ENCODE measurements at places on chromosomes 13 and 19. TPM values are rescaled to one million over a fixed set of nuclear protein-coding genes. Genes with fewer than 3 reads are reported as not detected.

DNA sequence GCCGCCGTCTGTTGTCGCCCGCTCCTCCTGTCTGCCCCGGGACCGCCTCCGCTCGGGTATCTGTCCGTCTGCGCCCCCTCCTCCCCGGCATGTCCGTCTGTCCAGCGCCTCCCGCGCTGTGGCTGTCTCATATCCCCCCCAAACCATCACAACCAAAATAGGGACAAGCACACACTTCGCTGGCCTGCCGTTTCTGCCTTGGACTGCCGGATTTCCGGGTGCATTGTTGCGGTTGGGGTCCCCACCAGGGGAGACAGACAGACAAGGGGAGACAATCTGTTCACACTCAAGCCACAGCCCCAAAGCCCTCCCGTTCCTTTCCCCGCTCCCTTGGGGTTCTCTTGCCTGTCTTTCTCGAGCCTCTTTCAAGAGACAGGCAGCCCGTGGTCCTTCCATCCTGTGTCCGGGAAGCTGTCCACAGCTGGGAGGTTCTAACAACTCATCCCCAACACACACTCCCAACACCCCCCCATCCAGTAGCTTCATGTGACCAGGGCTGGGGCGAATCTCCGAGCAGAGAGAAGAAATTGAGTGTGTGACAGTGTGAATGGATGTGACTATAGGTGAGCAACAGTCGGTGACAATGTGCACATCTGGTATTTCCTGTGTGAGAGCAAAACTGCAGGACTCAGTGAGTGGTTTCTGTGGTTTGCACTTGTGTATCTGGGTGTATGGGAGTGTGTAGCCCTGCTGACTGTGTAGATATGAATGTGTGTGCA, 16.5 kb upstream of the FOSB start:
- DNase-seq = no peak
- H3K27me3 ChIP-seq = no peaks in the 10 kb centered on the region
- H3K4me3 ChIP-seq = peak overlapping the region; percentile 86

- H3K4me1 ChIP-seq = no peaks in the 10 kb centered on the region
- H3K27me3 ChIP-seq = no peaks in the 10 kb centered on the region
- H3K4me3 ChIP-seq = no peak overlapping the region
- DNase-seq = no peak
These were observed 149.5 kb downstream of the PTPRS start for GRCh38 chr19:5191091-5191490.

DNA sequence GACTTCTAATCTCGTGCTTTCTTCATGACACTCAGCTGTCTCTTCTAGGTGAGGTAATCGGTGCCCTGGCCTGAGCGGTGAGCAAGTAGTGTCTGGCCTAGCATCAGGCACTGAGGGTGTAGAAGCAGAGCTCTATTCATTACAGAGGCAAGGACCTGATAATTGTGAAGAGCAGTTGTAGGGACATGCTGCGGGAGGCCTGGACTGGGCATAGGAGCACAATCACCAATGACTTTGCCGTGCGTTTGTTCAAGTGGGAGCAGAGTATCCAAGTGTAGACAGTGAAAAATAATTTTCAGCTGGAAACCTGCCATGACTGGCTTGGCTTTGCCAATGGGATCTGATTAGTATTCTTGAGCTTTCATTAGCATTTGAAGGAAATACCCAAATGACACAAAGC, 32.1 kb upstream of the DCLK1 start:
- peak overlapping the region; percentile 74 for H3K27ac ChIP-seq
- H3K27me3 ChIP-seq = no peaks in the 10 kb centered on the region
- H3K36me3 ChIP-seq = no peaks in the 10 kb centered on the region
- DNase-seq = no peak
- H3K4me3 ChIP-seq = peak overlapping the region; percentile 36

DNA sequence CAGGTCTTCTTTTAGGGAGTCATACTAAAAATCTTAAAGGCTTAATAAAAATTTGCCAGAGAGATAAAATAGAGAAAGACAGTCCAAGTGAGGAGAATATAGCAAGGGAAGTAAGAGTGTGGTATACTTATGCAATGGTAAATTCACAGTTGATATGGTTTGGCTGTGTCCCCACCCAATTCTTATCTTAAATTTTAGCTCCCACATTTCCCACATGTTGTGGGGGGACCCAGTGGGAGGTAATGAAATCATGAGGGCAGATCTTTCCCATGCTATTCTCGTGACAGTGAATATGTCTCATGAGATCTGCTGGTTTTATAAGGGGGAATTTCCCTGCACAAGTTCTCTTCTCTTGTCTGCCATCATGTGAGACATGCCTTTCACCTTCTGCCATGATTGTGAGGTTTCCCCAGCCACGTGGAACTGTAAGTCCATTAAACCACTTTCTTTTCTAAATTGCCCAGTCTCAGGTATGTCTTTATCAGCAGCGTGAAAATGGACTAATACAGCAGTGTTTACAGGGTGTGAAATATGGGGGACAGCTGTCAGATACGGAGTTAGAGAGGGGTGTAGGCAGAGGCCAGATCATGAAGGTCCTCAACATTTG, 115.4 kb downstream of the UGGT2 start:
- no peak overlapping the region for H3K27ac ChIP-seq
- no peaks in the 10 kb centered on the region for H3K4me1 ChIP-seq
- no peak for DNase-seq
- peaks cover 84% of the 10 kb centered on the region for H3K36me3 ChIP-seq
- H3K27me3 ChIP-seq = no peaks in the 10 kb centered on the region
- H3K4me3 ChIP-seq = no peak overlapping the region

DNA sequence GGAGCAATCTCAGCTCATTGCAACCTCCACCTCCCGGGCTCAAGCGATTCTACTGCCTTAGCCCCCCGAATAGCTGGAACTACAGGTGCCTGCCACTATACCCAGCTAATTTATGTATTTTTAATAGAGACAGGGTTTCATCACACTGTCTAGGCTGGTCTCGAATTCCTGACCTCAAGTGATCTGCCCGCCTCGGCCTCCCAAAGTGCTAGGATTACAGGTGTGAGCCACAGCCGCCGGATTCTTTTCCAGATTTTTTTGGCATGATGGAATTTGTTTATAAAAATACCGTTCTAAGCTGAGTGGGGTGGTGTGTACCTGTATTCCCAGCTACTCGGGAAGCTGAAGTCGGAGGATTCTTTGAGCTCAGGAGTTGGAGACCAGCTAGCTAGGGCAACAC, 6.0 kb upstream of the ATG4D start:
- H3K27ac ChIP-seq = no peak overlapping the region
- DNase-seq = no peak
- H3K4me3 ChIP-seq = no peak overlapping the region
- H3K4me1 ChIP-seq = peaks cover 7% of the 10 kb centered on the region
- H3K36me3 ChIP-seq = no peaks in the 10 kb centered on the region

GRCh38 chr19:50790396-50790795, at the start of gene ACP4:
Gene ACP4 (plus strand): TSS chr19:50790415. CDS start chr19:50790415, 0 bp downstream.
- no peaks in the 10 kb centered on the region for H3K4me1 ChIP-seq
- peak within 1 kb of the TSS; percentile 23 for H3K27ac ChIP-seq
- H3K36me3 ChIP-seq = peaks cover 19% of the 10 kb centered on the region
- no peak for DNase-seq
- no peak within 1 kb of the TSS for H3K4me3 ChIP-seq

DNA sequence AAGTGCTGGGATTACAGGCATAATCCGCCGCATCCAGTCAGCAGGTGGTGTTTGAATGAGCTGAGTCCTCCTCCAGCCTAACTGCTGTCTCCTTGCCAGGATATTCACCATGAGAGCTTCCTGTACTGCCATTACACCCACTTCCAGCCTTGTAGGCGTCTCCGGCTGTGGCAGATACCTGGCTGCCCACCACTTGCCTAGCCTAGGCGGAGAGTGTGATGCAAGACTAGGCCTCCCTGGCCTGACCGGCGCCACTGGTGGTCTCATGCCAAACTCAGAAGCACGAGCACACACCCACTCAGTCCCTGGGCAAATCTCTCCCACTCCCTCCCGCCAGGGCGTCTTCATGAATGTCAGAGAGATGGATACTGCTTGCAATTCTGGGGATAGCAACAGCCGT, 16.6 kb downstream of the IL12RB1 start:
- DNase-seq = no peak
- H3K4me3 ChIP-seq = no peak overlapping the region
- no peaks in the 10 kb centered on the region for H3K4me1 ChIP-seq

The WDR87 gene
- not detected for total RNA-seq

The CDX2 gene
- not detected for total RNA-seq

- H3K27ac ChIP-seq = no peak overlapping the region
- H3K27me3 ChIP-seq = no peaks in the 10 kb centered on the region
- H3K4me1 ChIP-seq = no peaks in the 10 kb centered on the region
- H3K36me3 ChIP-seq = peaks cover 38% of the 10 kb centered on the region
- no peak overlapping the region for H3K4me3 ChIP-seq
These were observed 11.7 kb downstream of the SPRY2 start for GRCh38 chr13:80329250-80329649.

DNA sequence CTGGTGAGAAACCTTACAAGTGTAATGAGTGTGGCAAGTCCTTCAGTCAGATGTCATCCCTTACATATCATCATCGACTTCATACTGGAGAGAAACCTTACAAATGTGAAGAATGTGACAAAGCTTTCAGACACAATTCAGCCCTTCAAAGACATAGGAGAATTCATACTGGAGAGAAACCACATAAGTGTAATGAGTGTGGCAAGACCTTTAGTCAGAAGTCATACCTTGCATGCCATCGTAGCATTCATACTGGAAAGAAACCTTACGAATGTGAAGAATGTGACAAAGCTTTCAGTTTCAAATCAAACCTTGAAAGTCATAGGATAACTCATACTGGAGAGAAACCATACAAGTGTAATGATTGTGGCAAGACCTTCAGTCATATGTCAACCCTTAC, 13.6 kb upstream of the ZNF765 start:
- no peak overlapping the region for H3K4me3 ChIP-seq
- H3K27ac ChIP-seq = no peak overlapping the region
- H3K4me1 ChIP-seq = no peaks in the 10 kb centered on the region
- no peaks in the 10 kb centered on the region for H3K27me3 ChIP-seq

DNA sequence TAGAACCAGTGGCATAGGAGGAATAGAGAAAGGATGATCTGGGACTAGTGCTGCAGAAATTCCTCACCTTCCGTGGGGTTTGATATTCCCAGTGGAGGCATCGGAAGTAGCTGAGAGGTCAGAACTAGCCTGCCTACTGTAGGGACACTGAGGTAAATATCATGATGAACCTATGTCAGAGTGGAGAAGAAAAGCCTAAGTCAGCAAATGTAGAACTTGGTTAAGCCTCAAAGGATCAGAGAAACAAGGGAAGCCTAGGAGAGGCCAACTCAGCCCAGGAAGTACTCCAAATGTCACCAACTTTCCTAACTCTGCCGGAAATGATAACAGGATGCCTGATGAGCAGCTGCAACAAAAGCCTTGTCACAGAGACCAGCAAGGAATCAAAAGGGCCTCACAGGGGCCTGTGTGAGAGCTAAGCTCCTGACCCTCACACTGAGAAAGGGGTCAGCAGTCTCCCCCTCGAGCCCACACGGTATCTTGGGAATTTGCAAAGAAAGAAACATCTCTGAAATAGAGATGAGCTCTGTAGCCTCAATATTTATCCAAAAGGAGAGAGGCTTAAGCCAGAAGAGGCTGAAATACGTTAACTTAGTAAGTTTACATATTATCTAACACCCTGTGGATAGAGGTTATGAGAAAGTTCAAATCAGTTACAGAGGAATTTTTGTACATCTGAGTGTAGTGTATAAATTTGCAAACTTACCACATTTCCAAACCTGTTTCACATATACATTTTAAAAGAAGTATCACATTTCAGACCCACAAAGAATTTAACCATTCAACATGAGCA, 1064.3 kb downstream of the DIAPH3 start:
- H3K27ac ChIP-seq = no peak overlapping the region
- H3K4me3 ChIP-seq = no peak overlapping the region
- H3K27me3 ChIP-seq = no peaks in the 10 kb centered on the region

All from MCF 10A (cell line).